ENCODE measurements at places on chromosomes 4 and X.

- peak; percentile 74 for DNase-seq
Observed at GRCh38 chr4:139950568-139950967, 203.4 kb downstream of the MAML3 start.

DNA sequence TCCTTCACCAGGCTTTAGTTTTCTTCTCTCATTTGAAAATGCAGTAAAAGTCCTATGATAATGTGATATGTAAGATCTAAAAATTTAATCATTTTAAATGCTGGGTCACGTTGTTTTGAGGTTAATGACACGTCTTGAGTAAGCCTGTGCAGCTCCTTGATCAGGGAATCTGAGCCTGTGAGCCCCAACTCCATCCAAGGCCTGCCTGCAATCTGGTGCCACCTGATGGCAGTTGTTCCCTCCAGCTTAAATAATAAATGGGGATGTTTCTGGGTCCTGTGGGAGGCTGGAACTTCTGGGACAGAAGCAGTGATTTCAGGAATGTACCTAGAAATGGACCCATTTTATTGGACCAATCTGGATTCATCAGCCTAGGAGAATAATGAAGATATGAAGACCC is 455.4 kb upstream of the ADGRL3 start:
- DNase-seq, result no peak

GRCh38 chrX:37425370-37425769 is 76.2 kb downstream of the PRRG1 start:
- no peak for DNase-seq

- peak; percentile 77 for DNase-seq
Observed at GRCh38 chrX:82141942-82142341, 940.0 kb downstream of the SH3BGRL start.

DNA sequence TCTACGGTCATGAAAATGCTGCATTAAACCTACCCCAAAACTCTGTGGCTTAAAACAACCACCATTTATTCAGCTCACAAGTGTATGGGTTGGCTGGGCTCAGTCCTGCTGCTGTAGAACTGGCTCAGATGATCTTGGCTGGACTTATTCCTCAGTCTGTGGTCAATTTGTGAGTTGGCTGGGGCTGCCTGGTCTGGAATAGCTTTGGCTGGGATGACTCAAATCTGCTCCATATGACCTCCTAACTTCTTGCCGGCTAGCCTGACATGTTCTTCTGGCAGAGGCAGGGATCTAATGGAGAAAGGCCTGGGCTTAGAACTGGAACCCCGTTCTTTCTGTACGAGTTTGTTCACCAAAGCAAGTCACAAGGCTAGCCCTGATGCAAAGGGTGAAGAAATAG is 71.7 kb downstream of the CFAP299 start:
- DNase-seq, result no peak

GRCh38 chrX:145729635-145730034 is 88.0 kb upstream of the SLITRK2 start:
- no peak for DNase-seq

DNA sequence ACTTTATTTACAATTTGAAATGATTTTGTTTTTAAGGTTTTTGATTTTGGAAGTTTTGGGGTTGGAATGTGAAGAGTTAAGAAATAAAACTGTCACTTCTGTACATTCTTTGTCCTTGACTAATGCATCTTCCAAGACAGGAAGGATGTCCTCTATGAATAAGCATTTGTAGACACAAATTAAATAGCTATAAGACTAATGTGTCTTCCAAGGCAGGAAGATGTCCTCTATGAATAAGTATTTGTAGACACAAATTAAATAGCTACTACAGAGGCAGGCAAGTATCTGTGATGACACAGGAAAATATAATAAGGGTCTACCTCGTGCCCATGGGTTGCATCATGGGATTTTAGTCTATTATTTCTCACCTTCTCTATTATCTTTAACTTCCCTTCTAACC is 14.5 kb downstream of the PRSS48 start:
- no peak for DNase-seq

GRCh38 chr4:39526765-39527295 is 409 bp downstream of the UGDH start:
- peak; percentile 47 for DNase-seq

GRCh38 chrX:8627796-8628195 is 104.1 kb downstream of the ANOS1 start:
- DNase-seq, result no peak

DNA sequence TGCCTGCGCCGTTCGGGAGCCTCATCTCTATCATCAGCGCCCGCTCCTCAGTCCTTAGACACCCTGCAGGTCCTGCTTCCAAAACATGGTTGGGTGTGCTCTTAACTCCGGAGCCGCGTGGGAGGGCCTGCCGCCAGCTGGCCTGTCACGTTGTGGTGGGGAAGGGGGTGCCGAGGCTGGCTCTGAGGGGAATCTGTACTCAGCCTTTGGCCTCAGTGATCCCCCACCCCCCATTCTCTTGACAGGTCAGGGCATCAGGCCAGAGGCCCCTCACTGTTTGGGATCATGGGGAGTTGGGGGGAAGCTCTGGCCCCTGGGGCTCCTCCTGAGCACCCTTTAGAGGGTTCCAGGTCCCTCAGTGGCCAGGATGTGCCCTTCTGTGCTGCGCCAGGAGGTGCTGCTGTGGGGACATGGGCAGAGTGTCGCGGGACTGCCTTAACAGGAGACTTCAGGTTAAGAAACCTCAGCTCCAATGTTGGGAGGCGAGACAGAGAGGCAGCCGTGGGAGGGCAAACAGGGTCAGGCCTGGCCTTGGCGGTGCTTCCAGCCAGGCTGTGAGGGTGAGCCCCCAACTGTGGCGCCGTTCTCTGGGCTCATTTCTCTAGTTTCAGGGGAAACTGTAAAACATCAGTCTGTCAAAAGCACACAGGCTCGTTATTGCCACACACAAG is 33.5 kb downstream of the TRMT44 start:
- DNase-seq, result no peak

GRCh38 chr4:101367201-101367600 is 19.9 kb upstream of the PPP3CA start:
- DNase-seq, result no peak

- DNase-seq, result no peak
Observed at GRCh38 chr4:141026900-141027299, 106.4 kb downstream of the RNF150 start.

GRCh38 chr4:57098941-57099340 is 11.2 kb downstream of the IGFBP7 start:
- no peak for DNase-seq

DNA sequence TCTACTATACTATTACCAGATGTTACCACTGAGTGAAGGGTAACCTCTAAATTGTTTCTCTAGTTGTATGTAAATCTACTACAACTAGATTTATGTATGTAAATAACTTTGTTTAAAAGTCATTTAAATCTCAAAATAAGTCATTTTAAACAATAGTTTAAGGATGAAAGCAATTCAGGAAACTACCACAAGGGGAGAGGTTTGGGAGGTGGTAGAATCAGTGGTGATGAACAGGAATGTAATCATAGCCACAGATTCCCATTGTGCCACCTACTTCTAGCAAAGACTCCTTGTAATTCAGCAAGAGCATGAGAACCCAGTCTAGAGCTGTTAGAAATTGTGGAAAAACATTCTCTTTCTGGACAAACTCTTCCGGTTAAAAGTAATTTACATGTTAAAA is 234.6 kb downstream of the SLC7A11 start:
- no peak for DNase-seq

- DNase-seq, result no peak
Observed at GRCh38 chr4:182885738-182886077, 31.5 kb downstream of the DCTD start.

DNA sequence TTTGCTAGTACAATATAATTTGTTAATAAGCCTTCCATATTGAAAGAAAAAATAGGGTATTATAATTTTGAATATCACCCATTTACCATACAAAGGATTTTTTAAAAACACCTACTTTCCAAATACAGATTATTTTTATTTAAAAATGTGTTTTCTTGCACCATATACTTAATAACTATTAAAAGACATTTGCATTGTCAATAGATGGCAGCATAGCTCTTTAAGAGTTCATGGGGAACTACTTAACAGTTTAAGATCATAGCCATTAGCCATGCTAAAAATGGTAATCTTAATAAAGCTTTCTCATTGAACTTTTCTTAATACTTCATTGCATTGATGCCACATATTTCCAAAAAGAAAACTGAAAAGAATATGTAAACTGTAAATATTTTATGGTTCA is 1995.9 kb downstream of the C4orf33 start:
- DNase-seq, result no peak

DNA sequence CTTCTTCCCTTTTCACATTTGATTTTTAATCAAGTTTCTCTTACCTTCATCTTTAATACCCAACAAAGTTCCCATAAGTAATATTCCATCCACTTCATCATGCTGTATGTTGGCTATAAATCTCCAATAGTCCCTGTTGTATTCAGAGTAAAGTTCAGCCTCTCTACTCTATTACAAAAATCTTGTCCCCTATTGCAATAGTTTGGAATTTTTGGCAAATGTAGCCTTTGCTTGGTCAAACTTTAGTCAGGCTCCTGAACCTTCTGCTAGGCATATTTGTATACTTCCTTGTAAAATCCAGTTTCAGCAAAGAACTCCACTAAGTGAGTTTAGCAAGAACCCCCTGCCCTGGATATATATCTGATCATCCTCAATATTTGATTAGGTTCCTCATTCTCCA is 54.0 kb upstream of the PACRGL start:
- no peak for DNase-seq

GRCh38 chr4:153143527-153144348 is 60.5 kb upstream of the TRIM2 start:
- DNase-seq, result no peak

- no peak for DNase-seq
Observed at GRCh38 chr4:11341337-11342043, 87.2 kb downstream of the HS3ST1 start.

DNA sequence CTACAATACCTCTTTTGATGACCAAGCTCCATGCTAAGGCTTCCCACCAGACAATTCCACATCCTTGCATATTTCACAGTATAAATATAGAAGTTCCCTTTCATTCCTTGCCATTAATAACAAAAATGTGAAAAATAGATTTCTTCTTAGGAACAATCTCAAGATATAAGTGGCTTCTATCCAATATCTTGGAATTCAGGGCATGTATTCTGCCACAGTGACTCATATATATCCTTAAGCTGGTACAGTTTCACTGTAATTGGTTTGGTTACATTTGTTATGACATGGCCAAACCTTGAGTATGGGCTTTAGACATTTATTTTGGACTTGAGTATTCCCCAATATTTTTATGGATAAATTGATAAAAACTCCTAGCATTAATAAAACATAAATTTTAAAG is 181.7 kb upstream of the DDX53 start:
- no peak for DNase-seq

- DNase-seq, result no peak
Observed at GRCh38 chr4:156109943-156110900, 156.6 kb upstream of the CTSO start.

- DNase-seq, result no peak
Observed at GRCh38 chr4:119211867-119212233, 663 bp upstream of the USP53 start.

GRCh38 chr4:492412-492811 is 6.5 kb downstream of the ZNF721 start:
- DNase-seq, result no peak

DNA sequence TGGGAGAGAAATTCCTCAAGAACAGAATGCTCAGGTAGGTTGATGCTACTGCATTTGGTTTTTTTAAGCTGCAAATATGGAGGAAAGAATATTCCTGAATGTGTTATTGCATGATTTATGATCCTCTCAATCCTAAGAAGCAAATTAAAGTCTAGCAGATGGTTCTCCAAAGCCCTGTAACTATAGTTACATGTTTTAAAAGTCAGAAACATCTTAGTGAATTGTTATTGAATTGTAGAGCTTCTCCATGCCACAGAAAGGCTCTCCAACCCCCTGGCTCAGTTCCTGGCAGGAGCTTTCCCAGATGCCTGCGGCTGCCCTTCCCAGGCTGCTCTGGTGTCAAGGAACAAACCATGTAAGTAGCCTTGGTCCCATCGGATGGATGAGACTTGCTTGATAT is 227.8 kb upstream of the GATB start:
- no peak for DNase-seq

DNA sequence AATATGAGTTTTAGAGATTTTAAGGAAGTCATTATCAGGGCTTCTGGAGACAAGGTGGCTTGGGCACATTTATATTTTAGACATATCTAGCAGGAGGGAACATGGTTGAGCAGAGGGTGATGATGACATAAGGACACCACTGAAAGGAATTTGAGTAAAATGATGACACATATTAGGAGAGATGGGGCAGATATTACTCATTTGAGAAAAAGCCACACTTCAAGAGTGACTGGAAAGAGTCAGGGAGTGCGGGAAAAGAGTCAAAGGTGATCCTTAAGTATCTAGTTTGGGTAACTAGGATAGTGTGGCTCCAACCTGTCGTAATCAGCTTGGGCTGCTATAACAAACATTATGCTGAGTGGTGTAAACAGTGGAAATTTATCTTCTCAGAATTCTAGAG is 377.7 kb downstream of the PACRGL start:
- no peak for DNase-seq

- DNase-seq, result no peak
Observed at GRCh38 chrX:120740072-120740471, 110.2 kb upstream of the C1GALT1C1 start.

DNA sequence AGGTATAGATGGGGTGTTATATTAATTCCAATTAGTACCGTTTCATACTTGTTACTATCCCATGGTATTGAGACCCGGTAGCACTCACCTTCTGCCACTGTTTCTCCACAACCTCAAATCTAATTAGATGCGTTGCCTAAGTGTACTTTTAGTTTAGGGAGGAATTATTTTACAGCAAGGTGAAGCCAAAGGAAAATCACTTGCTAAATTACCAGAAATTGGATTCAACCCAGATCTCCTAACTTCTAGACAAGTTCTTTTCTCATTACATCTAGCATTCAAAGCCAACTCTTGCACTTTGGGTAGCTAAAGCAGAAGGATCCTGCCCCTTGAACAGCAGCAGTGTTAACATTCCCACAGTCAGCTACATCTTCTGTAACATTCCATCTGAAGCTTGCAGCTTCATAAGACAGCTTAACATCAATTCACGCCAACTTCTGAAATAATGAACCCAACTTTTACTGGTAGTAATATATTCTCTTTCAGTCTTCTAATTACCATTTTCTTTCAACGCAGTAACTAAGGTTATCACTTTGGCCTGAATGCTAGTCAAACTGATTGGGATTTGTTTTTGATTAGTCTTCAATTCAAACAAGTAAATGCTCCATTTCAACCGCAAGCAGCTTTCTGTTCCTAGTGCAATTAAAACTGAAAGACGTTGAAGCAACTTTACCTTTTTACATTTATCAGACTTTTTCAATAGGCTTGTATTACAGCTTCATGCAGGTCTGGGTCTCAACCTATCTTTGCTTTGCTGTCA is 934 bp upstream of the SEC31A start:
- DNase-seq, result no peak

DNA sequence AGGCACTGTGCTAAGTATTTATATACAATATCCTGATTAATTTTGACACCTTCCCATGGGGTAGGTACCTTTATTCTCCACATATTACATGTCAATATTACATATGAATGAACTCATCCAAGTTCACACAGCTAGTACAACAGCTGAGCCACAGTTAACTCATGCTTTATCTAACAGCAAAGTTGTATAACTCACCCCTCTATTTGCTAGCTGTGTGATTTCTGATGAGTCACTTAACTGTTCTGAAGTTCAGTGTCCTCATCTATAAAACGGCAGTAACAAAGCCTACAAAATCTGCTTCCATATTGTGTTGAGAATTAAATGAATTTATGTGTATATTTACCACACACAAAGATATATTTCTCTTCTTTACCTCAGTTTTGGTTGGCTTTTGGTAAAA is 48.2 kb upstream of the KDR start:
- DNase-seq, result no peak

- no peak for DNase-seq
Observed at GRCh38 chr4:6573986-6574746, 823 bp upstream of the MAN2B2 start.

GRCh38 chr4:3879681-3880614 is 113.8 kb downstream of the ADRA2C start:
- DNase-seq, result no peak
